ENCODE measurements at places on chromosomes 2 and 18. TPM values are rescaled to one million over a fixed set of nuclear protein-coding genes. Genes with fewer than 3 reads are reported as not detected.

Gene TMEM247
- not detected for total RNA-seq

Gene MAPK4
- 0.14 TPM for total RNA-seq

Gene XRCC5
- total RNA-seq, result 172 TPM

Gene VWC2L
- not detected for total RNA-seq

Gene TUBA4B
- total RNA-seq, result 0.33 TPM

Gene PPP1R1C
- total RNA-seq, result 0.90 TPM

Gene CPS1
- total RNA-seq, result 10.7 TPM

Gene SMYD1
- not detected for total RNA-seq

Gene ACADL
- not detected for total RNA-seq

Gene POTEJ
- total RNA-seq, result not detected

Gene LHCGR
- not detected for total RNA-seq

Gene DGUOK
- 154 TPM for total RNA-seq

Gene DRC1
- total RNA-seq, result 0.19 TPM

Gene MLPH
- total RNA-seq, result 326 TPM
